ENCODE measurements at places on chromosomes 13 and 19.

- no peak for DNase-seq
Measured at GRCh38 chr19:33040994-33041827, 23.5 kb downstream of the RHPN2 start.

- DNase-seq: no peak
Measured at GRCh38 chr19:44812142-44812718, 3.3 kb downstream of the BCAM start.

DNA sequence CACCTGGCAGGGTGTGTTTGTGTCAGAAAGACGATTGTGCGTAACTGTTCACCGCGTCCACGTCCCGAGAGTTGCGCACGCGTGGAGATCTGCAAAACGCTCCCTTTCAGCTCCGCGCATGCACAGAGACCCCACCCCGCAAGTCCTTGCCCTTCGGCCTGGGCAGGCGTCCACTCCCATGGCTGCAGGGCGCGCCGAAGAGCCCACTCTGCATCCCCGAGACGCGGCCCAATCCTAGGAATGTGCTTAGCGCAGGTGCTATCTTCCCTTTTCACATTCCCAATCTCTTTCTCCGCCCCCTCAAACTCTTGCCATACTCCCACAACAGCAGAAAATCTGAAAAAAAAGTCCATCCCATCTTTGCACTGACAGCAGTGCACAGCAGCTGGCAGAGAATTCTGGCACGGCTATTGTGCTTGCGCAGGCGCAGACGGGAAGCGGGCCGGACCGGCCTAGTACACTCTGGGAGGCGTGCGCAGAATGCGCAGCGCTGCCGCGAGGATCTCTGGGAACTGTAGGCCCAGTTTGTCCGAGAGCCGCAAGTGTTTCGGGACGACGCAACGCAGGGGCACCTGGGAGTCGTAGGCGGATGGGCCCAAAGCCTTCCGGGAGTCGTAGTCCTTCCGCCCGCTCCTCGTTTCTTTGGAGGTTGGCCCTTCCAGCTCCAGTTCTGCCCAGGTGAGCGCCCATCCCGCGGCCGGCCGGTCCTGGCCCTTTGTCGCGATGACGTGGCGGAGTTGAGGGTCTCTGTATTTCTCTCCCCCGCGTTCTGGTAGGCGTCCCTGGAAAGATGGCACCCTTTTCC, 23.1 kb downstream of the ZNF175 start:
- peak; percentile 91 for DNase-seq

- DNase-seq: no peak
Measured at GRCh38 chr13:109867766-109868165, 81.4 kb upstream of the IRS2 start.

GRCh38 chr19:30719189-30719998, 347.2 kb downstream of the ZNF536 start:
- DNase-seq: no peak

GRCh38 chr19:3368441-3368795, 2.0 kb downstream of the NFIC start:
- DNase-seq: no peak

DNA sequence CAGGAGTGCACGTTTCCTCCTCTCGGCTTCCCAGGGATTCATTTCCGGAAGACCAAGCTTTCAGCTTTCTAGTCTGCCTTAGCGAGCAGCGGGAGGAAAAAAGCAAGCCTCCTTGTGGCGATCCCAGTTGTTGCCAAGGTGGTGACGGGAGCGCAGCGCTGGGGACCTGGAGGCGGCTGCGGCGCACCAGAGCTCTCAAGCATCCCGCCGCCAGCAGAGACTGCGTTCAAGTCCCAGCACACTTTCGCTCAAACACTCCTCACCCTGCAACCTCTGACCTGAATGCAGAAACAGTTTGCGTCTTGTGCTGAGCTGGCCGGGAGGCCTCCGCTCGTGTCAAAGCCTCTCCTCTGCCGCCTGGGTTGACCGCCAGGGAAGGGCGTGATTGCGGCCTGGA, 4.9 kb downstream of the GSX1 start:
- DNase-seq: no peak

GRCh38 chr13:78997902-78998629, 339.1 kb upstream of the OBI1 start:
- DNase-seq: no peak

DNA sequence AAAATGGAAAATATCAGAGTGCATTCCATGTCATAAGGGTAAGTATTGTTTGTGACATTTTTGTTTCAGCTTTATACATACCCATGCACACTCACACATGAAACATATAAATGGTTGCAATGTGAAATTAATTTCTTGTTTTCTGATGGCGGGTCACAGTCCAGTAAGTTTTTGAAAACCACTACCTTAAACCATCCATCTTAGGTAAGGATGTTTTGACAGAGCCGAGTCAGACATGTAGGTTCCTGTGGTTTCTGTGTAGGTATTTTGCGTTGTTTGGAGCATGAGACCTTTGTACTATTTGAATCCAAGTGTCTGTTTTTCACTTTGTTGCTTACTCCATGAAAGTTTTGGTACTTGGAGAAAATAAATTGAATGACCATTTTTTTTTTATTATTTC, 121.7 kb downstream of the B3GLCT start:
- DNase-seq: no peak

- no peak for DNase-seq
Measured at GRCh38 chr13:95228130-95228529, 73.1 kb downstream of the ABCC4 start.

- no peak for DNase-seq
Measured at GRCh38 chr13:80215368-80215767, 125.6 kb downstream of the SPRY2 start.

DNA sequence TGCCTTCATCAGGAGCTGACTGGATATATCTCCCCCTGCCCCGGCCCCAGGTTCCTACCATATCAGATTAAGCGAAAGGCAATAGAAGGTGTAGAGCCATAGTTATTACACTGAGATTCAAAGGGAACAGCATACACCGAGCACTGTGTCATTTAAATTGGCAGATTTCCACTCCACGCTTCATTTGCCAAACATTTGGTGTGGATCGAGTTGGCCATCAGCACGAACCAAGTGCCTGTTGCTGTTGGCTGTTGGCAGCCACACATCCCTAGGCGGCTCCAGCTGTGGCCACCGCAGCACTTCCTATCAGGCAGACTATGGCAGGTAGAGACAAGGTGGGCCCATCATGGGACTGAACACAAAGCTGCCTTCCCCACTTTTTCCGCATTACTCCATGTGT, 115.8 kb downstream of the CCNA1 start:
- no peak for DNase-seq

DNA sequence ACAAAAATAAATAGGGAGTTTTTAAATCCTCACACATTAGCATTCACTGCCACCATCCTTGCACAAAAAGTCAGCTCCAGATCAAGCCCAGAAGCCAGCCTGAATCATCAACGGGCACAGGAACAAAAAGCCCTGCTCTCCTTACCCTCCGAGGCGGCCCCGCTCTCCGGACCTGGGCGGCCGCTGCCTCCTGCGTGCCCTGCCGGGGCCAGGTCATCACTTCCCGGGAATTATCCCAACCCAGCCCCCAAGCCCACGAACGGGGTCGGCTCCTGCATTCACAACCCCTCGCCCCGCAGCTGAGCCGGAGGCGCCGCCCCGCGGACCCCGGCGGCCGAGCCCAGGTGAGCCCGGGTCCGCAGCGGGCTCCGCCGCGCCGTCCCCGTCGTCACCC, 754 bp downstream of the DNAJB1 start:
- no peak for DNase-seq
